ENCODE measurements at places on chromosomes 7 and 10.

DNA sequence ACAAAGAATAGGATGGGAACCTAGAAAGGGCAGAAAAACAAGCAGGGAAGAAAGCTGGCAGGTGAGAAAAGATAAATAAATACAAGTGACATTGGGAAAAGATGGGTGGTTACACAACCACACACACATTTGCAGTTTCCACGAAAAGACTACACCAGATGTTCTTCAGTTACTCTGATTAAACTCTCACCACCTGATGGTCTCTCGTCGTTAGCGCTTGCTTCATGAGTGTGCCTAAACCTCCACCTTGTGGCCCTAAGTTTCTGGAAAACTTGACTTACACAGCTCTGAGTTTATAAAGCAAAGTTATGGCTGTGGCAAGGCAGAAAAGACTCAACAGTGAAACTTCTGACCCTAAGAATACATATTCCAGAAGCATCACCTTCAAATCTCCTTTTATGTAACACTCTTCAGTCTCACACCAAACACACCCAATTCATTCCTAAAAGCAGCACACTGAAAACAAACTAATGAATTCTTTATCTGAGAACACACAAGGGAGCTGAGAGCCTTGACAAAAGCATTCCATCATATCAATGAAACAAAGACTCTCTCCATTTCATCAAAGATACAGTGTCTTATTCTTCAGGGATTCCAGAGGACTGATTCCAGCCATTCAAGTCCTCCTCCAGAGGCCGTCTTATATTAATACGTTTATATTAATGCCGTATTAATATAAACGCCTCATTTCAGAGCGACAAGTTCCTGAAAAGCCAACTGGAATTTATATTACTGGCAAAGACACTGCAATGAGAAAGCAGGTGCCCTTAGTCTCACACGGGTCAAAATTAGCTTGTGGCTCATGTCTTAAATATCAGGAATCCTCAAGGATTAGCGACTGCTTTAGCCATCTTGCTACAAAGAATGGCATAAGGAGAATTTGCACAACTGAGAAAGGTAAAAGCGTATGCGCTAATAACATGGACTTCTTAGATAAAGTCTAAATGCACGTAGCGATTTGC, 77.6 kb downstream of the RNF216 start:
- DNase-seq: no peak

- DNase-seq: peak; percentile 38
Observed at GRCh38 chr7:21941611-21942141, 4.0 kb downstream of the CDCA7L start.

DNA sequence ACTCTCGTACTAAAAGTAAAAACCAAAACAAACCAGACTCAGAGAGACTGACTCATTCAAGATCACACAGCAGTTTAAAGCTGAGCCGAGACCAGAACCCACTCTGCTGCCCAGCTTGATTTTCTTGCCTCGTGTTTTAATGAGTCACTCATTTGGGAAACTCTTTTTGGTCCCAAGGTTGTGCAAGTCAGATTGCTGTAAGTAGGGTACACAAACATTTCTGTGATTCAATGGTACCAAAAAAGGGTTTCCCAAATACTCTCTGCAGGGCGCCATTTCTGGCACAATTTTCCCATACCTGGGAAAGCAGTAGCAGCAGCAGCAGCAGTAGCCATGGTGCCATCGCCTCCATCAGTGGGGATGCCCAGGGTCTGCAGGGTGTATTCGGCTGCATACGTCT, 69.9 kb downstream of the ASAH2B start:
- no peak for DNase-seq

DNA sequence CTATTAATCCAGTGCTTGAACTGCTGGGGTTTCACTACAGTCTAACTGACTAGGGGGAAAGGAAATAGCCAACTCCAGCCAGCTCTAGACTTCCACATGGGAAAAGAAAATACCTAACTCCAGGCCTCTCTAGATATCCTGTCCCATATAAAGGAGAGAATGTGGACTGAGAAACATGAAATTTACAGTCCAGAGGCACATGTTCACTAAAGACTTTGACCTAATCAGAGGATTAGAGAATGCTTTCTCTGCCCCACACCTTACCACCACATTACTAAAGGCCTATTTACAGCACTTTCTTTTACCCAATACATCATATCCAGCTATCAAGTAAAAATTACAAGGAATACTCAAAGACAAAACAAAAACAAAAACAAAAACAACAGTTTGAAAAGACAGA, 164.2 kb downstream of the PCLO start:
- DNase-seq: no peak

DNA sequence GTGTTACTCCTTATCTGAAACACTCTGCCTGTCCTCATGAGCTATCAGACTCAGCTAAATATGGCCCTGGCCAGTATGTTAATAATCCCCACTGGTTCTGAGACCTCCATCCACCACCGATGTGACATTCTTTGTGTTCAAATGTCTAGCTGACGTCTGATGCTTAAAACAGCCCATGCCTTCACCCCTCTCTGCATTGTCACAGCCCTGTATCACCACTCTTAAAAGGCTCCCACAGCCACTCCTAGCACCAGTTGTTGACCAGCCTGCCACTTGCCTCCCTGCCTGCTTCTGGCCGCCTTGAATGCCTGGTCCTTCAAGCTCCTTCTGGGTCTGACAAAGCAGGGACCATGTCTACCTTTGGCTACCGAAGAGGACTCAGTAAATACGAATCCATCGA, at the start of gene LMOD2:
LMOD2 (plus strand) TSS at position 253 of the 400 bp plus-strand sequence; CDS start at position 351, 98 bp downstream.
- no peak for DNase-seq

DNA sequence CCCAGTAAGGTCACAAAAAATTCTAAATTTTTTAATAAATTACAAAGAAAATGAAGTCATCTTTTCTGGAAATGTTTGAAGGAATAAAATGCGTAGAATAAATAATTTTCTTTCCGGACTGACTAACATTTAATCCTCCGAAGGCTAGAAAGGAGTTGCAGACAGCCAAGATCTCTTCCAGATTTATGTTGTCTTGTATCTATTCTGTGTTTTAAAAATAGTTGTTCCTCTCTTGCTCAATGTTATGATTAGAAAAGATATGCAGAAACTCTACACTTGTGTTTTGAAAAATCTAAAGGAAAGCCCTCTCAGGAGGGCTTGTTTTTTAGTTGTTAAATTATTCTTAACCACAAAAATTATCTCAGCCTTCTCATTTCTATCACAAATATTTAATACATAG, 70.7 kb downstream of the MACC1 start:
- DNase-seq: no peak

- no peak for DNase-seq
Observed at GRCh38 chr10:131259535-131259934, 52.0 kb downstream of the TCERG1L start.

DNA sequence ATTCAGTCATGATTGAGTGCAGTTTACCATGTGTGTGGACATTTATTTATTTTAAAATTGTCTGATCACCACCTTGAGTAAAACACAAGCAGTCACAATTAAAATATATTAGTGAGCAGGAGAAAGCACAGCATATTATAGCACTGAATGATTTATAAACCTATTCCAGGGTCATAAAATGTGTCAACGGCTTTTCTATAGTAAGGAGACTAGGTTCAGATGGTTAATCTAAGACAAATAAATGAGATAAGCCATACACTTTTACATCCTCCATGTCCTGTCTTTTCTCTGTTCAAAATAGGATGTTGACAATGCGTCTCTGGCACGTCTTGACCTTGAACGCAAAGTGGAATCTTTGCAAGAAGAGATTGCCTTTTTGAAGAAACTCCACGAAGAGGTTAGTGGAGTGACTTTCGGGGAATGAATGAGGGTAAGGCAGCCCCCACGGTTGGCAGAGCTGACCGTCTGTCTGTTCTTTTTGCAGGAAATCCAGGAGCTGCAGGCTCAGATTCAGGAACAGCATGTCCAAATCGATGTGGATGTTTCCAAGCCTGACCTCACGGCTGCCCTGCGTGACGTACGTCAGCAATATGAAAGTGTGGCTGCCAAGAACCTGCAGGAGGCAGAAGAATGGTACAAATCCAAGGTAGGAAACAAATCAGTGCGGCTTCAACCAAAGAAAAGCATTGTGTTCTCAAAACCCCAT, 5.4 kb downstream of the VIM start:
- no peak for DNase-seq

DNA sequence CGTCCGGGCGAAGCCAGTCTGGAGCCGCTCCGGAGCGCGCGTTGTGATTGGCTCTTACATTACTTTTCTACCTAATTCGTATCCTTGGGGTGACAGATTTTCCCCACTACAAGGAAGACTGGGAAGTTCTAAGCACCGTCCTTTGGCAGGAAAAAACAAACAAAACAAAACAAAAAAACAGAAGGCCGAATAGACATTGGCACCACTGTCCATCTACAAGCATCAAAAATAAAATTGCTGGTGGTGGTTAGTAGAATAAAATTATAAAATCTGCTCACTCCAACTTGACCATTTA, 651 bp upstream of the SKAP2 start:
- DNase-seq: no peak

DNA sequence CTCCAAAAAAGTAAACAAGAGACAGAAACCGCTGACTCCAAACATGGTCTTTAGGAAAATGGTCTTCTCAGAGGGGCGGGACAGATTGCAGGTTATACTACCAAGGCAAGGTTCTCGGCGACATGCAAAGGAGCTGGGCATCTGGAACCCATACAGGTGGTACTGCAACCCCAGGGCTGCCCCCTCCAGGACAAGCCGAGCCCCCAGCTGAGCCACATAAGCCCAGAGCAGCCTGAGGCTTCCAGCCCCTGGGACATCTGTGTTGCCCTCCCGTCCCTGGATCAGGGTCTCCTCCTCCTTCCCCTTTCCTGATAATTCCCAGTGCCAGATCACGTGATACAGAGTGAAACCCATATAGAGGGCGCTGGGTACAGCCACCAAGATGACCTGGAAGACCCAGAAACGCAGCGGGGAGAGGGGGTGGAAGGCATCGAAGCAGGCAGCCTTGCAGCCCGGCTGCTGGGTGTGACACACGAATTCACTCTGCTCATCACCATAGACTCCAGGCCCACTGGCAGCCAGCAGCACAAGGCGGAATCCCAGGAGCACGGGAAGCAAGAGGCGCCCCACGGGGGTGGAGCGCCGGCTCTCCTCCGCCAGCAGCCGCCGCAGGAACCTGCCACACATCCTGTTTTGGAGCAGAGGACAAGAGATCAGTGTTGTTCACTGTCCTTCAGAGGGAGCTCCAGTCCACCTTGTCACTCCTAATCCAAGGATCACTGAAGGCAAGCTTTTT, at the start of gene GJC3:
GJC3 (minus strand) TSS at position 627 of the 736 bp plus-strand sequence; CDS start at position 627, 0 bp downstream.
- peak; percentile 38 for DNase-seq

DNA sequence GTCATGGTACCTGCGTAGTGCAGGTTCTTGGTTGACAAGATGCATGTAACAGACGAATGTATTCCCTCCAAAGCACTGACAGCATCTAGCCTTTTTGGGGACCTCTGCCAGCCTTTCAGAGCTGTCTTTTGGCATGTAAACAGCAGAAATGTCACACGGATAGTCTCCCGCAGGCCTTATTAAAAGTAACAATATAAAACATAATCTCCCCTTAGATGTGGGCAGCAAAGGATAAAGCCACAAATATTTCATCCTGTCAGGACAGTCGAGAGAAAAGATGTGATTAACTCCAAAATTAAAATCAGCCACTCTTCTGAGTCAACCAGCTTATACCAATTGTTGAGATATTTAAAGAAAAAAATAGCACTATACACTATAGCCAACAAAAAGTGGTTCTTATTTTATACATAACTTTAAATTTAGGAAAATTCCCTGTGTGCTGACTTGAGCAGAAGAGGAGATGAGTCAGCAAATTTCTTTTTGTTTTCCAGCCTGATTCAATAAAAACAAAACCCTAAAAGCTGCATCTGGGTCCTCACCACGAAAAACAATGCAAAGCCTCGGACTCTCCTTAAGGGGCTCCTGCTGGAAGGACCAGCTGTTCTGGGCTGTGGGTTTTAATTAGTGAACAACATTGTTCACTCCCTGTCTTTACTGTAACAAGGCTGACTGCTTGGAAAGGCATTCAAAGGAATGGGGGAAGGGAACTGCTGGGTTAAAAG, 240.2 kb downstream of the ADAM12 start:
- no peak for DNase-seq

DNA sequence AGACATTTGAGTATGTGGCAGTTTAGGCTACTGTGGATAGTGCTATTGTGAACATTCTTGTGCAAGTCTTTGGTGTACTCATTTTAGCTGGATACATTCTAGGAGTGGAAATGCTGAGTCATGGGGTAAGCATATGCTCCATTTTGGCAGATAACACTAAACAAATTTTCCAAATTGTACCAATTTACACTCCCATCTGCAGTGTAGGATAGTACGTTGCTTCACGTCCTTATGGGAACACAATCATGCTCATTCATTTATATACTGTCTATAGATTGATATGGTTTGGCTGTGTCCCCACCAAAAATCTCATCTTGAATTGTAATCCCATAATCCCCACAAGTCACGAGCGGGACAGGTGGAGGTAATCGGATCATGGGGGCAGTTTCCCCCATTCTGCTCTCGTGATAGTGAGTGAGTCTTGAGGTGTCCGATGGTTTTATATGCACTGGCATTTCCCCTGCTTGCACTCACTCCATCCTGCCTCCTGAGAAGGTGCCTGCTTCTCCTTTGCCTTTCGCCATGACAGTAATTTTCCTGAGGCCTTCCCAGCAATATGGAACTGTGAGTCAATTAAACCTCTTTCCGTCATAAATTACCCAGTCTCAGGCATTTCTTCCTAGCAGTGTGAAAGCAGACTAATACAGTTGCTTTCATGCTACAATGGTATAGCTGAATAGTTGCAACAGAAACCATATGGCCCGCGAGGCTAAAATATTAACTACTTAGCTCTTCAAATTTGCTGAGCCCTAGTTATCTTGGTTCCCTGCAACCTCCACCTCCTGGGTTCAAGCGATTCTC, 25.6 kb downstream of the RNF216 start:
- DNase-seq: peak; percentile 75

- no peak for DNase-seq
Observed at GRCh38 chr7:153642989-153643388, 409.2 kb upstream of the DPP6 start.
